ENCODE measurements at places on chromosomes 2 and 18. TPM values are rescaled to one million over a fixed set of nuclear protein-coding genes. Genes with fewer than 3 reads are reported as not detected.

PLCL1 gene
- 13.0 TPM for total RNA-seq

SNTG2 gene
- 1.6 TPM for total RNA-seq

DNA sequence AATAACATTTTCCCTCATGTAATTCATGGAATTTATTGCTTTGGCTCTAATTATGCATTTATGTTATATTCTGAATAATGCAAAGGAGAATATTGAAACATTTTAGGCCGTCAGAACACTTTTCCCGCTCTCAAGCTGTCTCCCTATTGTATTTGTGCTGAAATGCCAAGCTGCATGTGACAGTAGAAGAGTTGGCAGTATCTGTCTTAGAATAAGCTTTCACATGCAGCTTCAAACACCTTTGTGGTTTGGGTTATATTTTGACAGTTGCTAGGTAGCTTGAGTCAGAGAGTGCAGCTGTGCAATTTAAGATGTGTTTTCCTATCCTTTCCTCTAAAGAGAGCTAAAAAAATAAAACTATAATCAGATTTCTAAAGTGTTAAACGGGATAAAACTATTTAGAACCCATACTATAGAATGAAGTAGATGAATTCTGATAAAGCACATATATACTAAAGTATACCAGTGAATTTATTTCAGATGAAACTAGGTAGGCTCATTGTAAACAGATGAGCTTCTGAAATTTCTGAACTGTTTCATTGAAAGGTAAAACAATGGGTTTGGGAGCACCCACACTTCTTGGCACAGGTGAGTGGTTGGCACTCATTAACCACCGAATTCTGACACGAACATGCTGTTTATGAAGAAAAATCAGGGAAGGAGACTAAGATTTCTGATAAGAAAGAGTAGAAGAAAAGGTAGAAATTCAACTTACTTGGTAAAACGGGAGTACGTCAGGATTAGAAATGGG lies 43.4 kb downstream of the PLCL1 start:
- no peaks in the 10 kb centered on the region for H3K36me3 ChIP-seq
- H3K27me3 ChIP-seq = no peaks in the 10 kb centered on the region
- no peak overlapping the region for H3K4me3 ChIP-seq
- DNase-seq = no peak

DNA sequence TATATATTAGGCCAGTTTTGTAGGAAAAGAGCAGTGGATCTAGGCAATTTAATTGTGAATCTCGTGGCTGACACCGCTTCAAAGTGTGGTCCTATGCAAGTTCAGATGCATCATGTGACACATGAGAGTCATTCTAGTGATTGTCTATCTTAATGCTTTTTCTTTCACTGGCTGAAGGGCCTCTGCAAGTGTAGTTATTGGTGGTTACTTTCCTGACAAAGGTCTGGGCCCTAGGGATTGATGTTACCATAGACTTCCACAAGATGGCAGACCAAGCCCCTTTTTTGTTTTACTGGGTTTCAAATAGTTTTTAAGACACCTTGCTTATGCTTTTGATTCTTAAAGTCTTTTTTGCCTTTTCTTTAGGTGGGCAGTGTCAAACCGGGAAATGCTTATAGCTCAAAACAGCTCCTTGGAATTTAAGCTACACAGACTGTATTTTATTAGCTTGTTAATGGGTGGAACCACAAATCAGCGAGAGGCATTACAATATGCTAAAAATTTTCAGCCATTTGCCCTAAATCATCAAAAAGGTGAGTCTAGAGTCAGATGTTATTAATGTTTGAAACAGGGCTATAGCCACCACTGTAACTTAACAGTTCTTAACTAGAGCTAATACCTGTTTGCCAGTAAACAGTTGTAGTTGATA lies 25.9 kb downstream of the CD8A start:
- H3K27ac ChIP-seq = no peak overlapping the region
- H3K27me3 ChIP-seq = no peaks in the 10 kb centered on the region
- H3K4me3 ChIP-seq = no peak overlapping the region

MC2R gene
- total RNA-seq = 0.06 TPM

- no peak for DNase-seq
- H3K4me3 ChIP-seq = no peak overlapping the region
- no peaks in the 10 kb centered on the region for H3K27me3 ChIP-seq
- no peaks in the 10 kb centered on the region for H3K4me1 ChIP-seq
- no peaks in the 10 kb centered on the region for H3K36me3 ChIP-seq
- no peak overlapping the region for H3K27ac ChIP-seq
These were observed 362.9 kb downstream of the ZEB2 start for GRCh38 chr2:144156736-144157640.

RBM44 gene
- 0.80 TPM for total RNA-seq

SIX2 gene
- total RNA-seq = 0.34 TPM

GRCh38 chr2:126808929-126809328 lies 89.8 kb upstream of the TEX51 start:
- no peak overlapping the region for H3K4me3 ChIP-seq
- H3K27ac ChIP-seq = no peak overlapping the region
- no peaks in the 10 kb centered on the region for H3K36me3 ChIP-seq
- H3K4me1 ChIP-seq = no peaks in the 10 kb centered on the region
- DNase-seq = no peak
